ENCODE measurements at places on chromosomes 2 and 18.

DNA sequence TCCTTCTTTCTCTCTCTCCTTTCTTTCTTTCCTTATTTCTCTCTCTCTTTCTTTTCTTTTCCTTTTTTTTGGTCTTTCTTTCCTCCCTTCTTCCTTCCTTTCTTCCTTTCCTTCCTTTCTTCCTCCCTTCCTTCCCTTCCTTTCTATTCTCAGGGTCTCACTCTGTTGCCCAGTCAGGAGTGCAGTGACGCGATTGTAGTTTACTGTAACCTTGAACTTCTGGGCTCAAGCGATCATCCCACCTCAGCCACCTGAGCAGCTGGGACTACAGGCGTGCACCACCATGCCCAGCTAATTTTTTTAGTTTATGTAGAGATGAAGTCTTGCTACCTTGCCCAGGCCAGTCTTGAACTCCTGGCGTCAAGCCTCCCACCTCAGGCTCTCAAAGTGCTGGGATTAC is 83.8 kb upstream of the PPM1B start:
- no peak for DNase-seq

DNA sequence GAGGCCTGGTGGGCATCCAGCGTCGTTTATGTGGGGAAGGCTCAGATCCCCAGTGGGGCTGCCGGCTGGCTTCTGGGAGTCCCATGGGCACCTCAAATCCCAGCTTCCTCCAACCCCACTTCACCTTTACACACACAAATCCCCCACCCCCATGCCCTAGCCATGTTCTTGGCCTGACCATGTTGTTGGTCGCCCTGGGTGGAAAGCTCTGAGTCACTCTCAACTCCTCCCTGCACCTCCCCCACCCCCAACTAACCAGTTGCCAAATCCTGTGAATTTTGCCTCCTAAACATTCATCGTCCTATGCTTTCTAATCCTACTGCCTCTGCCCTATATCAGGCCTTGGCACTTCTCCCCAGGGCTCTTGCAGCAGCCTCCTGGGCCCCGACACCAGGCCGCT is 6.4 kb downstream of the TNS1 start:
- DNase-seq = no peak

GRCh38 chr2:100067784-100068183 is 74.6 kb downstream of the AFF3 start:
- DNase-seq = no peak

DNA sequence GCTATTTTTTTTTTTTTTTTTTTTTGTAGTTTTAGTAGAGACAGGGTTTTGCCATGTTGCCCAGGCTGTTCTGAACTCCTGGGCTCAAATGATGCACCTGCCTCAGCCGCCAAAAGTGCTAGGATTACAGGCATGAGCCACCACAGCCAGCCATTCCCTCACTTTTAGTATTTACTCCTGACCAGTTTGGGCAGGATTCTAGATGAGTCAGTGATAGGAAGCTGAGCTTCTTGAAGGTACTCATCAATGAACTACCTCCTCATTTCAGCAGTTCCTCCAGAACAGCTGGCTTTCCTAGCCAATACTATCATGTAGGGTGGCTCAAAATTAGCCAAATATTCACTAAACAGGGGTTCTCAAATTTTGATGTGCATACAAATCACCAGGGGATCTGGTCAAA is 57.2 kb downstream of the CYBRD1 start:
- no peak for DNase-seq

DNA sequence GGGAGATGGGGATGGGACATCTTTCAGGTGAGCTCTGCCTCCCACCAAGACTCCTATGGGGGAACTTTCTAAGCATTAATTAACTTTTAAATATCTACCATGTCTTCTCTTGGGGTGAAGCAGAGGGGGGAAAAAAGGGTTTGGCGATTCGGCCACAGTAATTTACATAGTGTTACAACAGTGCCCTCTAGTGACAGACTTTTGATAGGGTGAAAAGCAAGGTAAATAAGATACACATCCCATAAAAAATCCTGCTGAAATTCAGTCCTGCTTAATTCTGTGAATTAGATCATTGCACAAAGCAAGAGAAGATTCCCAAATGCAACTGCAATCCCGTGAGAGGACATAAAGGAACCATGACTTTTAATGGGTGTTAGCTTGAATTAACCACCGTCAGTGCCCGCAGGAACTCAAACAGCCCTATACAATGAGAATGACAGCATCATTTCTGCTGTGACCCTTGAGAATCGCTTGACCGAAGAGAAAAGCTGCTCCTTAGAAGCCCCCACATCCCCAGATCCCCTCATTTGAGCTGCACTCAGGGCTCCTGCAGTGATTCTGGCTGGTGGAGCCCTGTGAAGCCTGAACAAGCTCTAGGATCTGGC is 32.8 kb downstream of the FAM124B start:
- DNase-seq = no peak

GRCh38 chr18:75745147-75745546 is 317.6 kb upstream of the SMIM21 start:
- no peak for DNase-seq

DNA sequence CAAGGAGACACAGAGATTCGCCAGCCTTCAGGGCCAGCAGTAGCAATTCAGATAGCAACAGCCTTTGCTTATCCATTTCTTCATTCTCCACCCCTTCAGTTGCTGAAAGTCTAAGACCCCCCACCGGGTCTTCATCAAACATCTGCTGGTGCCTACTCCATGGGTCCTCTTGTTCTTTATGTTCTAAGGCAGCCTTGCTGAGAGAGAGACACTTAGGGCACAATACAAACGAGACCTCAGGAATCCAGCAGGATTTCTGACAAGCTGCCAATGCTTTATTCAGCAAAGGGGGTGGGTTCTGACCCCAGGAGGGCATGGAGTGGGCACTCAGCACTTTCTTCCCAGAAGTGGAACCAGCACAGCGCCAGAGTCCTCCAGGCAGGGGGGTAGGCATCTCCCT is 36.2 kb upstream of the CNGA3 start:
- no peak for DNase-seq

- DNase-seq = no peak
These were observed 89.5 kb downstream of the ACKR3 start for GRCh38 chr2:236658974-236659757.

- no peak for DNase-seq
These were observed 67.3 kb downstream of the CCBE1 start for GRCh38 chr18:59629894-59630293.

GRCh38 chr2:6754419-6754818 is 111.3 kb downstream of the CMPK2 start:
- no peak for DNase-seq

GRCh38 chr18:58005885-58006523 is 38.0 kb upstream of the NEDD4L start:
- no peak for DNase-seq

DNA sequence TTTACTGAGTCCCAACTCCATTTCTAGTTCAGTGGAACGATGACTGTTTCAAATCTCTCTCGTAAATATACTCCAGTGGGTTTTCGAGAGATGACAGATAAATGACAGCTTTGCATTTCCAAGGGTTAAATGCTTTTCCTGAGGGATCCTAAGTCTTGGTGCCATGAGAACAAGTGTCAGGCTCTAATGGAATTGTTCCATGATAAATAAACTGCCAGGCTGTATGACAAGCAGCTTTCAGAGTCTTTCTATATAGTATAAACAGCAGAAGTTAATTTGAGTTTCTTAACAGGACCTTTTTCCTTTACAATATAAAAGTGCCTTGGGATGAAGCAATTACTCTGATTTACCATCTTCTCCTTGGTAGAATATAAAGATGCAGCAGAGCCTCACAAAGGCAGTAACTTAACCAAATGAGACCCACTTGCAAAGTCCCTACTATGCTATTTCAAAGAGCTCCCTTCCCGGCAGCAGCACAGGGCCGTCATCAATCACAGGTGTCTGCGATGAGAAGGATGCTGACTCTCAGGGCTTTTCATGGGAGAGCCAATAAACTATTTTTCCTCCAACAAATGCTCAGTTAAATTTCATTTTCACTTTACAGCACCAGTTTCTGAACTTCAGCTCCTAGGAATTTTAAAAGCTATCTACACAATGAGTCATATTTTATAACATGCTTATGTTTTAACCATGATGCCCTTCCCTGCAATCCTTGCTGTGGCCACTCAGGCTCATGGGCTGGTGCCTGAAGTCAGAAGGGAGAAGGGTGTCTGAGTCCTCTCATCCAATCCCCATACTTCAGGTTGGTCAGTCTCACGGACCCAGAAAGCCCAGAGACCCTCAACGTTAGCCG is 123.8 kb downstream of the AFF3 start:
- DNase-seq = no peak

DNA sequence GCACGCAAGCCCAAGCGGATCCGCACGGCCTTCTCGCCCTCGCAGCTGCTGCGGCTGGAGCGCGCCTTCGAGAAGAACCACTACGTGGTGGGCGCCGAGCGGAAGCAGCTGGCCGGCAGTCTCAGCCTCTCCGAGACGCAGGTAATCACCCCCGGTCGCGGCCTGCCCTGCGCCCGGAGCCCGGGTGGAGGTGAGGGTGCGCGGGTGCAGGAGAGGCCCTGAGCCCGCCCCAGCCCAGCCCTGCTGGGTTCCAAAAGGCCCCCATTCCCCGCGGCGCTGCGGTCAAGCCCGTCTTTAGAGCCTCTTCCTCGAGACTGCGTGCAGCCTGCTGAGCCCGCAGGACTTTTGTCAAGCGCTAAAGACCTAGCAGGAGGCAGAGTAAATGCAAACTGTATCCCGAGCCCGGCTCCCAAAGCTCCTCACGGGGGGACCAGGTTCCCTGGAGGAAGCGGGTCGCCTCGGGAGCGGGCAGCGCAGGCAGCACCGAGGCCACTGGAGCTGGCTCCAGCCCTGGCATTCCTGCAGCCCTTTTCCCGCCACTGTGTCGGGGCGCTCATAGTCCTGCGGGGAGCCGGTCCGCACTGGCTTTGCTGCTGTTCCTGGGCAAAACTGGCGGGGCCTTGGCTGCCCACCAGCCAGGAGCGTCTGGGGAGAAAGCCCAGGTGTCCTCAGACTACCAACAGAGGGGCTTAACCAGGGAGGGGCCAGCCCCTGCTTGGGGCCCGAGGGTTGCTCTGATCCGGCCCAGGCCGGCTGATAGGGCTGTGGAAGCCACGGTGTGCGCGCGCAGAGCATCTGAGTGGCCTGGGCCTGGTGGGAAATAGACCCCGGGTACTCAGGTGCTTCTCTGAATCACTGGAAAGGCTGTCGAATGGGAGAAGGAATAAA is 7.3 kb downstream of the EMX1 start:
- DNase-seq = no peak

- DNase-seq = no peak
These were observed 122.9 kb upstream of the SALL3 start for GRCh38 chr18:78856569-78857313.

GRCh38 chr2:40361478-40361877 is 90.4 kb downstream of the SLC8A1 start:
- DNase-seq = no peak

DNA sequence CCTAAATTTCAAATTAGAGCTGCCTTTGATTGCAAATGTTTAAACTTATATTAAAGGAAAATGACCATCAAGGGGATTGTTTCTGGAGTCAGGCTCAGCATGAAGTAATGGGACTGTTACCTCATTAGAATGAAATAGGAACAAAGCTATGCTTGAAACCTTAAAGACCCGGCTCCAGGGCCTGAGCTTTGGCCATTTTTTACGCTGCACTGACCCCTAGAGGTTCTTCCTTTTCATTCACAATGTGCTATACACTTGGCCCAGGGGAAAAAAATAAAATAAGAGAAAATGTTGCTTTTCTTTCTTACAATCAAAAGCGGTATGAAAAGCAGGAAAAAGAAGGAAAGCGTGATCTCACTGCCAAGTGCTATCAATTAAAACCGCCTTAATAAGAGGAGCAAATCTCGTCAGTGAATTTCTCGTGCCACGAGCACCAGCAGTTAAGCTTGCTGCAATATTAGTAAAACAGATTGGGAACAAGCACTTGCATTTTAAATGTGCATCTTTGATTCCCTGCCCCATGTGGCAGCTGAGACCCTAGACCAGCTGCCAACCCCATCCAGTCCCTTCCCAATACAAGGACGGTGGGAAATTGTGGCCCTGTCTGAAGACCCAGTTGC is 96.6 kb downstream of the MBD2 start:
- no peak for DNase-seq

DNA sequence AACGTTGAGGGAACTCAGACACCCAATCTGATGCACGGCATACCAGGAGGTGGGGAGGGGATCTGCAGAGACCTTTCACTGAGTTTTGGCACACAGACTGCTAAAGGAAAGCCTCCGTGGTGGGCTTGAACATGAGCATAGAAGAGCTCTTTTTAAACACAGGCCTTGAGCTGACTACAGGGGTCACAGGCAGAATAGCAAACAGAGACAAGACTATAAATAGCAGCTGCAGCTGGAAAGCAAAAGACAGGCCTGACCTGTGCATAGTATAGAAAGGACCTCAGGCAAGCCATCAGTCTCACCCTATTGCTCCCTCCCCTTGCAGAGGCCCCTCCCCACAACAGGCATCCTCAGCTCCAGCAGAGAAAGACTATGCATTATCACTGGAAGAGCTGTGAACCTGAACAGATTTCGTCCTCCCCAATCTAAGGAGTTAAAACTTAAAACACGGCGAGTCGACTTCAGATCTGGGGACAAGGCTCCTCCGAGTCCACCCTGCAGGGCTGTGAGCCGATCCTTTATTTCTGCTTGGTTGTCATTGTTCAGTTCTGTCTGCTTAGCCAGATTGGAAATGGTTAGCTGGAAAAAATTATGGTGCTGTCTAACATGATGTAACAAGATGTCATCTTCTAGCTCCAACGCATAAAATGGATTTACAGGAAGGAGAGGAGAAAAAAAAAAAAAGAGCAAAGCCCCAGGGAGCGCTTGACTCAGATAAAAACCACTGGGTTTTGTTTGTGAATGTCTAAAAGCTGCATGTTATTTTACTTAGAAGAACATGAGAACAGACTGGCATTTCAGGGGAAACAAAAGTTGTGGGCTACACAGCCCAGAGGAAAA is 25.2 kb upstream of the LCLAT1 start:
- DNase-seq = peak; percentile 61

- DNase-seq = no peak
These were observed 48.2 kb downstream of the MTHFD2 start for GRCh38 chr2:74246496-74247195.

GRCh38 chr2:187134306-187134705 is 285.3 kb upstream of the ZSWIM2 start:
- no peak for DNase-seq

GRCh38 chr18:28903306-28903705 is 726.4 kb upstream of the CDH2 start:
- no peak for DNase-seq

GRCh38 chr18:67520351-67520921 is 3.9 kb upstream of the DSEL start:
- no peak for DNase-seq

DNA sequence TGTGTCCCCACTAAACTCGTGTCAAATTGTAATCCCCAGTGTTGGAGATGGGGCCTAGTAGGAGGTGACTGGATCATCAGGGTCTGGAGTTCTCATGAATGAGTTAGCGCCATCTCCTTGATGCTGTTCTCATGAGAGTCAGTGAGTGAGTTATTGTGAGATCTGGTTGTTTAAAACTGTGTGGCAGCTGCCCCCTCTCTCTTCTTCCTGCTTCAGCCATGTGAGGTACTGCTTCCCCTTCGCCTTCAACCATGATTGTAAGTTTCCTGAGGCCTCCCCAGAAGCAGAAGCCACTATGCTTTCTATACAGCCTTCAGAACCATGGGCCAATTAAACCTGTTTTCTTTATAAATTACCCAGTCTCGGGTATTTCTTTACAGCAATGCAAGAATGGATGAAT is 50.4 kb downstream of the AP1S3 start:
- no peak for DNase-seq

- DNase-seq = no peak
These were observed 190.8 kb downstream of the SH3BP4 start for GRCh38 chr2:235142601-235143000.

GRCh38 chr2:96344011-96344410 is 8.4 kb downstream of the NCAPH start:
- no peak for DNase-seq

- no peak for DNase-seq
These were observed 1.9 kb upstream of the SYT4 start for GRCh38 chr18:43279015-43279744.

GRCh38 chr18:61883547-61883946 is 9.3 kb downstream of the RNF152 start:
- DNase-seq = no peak
